ENCODE measurements at places on chromosomes 5 and 9. TPM values are rescaled to one million over a fixed set of nuclear protein-coding genes. Genes with fewer than 3 reads are reported as not detected.
A peak's percentile ranks its signal among the peaks of the same experiment; 100 is the strongest.

The PPP1R26 gene
- total RNA-seq = 25.6 TPM

The UNC5A gene
- not detected for total RNA-seq

The RALGPS1 gene
- 48.8 TPM for total RNA-seq

The PCDHB6 gene
- total RNA-seq = 1.6 TPM

The IFNA21 gene
- not detected for total RNA-seq

GRCh38 chr9:79383096-79383495 lies 188.7 kb upstream of the TLE4 start:
- no peak for DNase-seq

DNA sequence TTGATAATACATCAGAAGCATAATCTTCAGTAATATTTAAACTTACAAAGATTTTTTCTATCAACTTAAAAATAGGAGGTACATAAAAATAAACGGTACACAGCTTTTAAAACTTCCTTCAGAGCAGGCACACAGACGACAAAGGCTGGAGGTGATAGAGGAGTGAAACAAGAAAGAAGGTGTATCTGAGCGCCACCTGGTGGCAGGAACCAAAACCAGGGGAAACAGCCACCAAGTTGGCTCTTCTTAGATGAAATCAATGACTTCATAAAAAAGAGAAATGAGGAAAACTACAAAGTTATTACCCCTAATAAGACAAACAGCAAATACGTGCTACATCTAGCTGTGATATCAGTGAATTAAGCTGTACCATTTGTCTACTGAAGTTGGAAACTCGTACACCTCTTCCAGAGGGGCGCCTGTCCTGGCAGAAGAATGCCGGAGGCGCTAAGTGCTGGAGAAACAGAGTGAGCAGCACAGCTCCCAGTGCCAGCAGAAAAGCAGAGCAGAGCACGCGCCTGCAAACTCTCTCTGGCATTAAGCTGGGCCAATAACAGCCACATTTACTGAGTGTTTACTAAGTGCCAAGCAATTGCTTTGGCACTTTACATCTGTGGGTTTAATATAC lies 85.9 kb downstream of the SETX start:
- DNase-seq = peak; percentile 69

DNA sequence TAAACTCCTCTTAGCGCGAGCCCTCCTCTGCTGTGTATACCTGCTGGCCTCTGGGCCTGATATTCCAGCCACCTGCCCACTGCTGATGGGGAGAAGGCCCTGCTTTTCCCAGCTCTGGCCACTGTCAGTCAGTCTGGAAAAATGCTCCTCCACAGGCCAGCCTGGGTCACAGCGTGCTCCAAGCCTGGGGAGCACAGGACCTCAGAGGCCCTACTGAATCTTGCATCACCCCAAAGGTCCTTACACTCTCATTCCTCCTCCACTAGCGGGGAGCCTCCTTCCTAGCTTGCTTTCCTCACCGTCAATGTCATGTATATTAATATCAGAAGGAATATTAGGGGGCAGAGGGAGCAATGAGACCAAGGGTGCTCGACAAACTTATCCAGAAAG lies 73.7 kb downstream of the SHB start:
- DNase-seq = no peak

- no peak for DNase-seq
Observed at GRCh38 chr5:110634475-110634874, 92.0 kb downstream of the TMEM232 start.

DNA sequence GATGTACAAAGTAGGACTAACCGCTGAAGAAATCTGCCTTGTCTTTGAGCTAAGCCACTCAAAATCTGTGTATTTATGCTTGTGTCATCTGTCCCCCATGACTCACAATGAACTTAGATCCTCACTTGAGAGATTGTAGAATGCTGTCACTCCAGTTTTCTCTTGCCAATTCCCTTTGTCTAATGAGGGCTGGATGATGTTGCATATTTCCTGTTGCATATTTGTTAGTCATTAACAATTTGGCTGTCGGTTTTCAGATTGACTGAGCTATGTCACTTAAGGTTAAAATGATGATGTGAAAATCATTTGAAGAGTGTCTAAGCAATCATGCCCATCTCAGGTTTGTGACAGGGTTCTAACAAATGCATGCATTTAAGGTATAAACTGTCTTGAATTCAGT lies 481.7 kb downstream of the CDH10 start:
- no peak for DNase-seq

DNA sequence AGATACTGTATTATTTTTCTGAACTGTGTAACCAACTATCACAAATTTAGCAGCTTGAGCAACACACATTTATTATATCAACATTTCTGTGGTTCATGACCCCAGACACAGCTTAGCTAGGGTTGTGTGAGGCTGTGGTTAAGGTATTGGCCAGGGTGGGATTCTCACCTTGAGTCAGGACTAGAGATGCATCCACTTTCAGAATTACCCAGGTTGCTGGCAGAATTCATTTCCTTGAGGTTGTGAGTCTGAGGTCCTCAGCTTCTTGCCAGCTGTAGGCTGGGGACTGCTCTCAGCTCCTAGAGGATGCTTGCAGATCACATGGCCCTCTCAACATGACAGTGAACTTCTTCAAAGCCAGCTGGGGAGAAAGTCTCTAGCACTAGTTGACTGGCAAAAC lies 122.5 kb upstream of the RASGRF2 start:
- no peak for DNase-seq

GRCh38 chr9:125992557-125992956 lies 245.4 kb downstream of the PBX3 start:
- no peak for DNase-seq

DNA sequence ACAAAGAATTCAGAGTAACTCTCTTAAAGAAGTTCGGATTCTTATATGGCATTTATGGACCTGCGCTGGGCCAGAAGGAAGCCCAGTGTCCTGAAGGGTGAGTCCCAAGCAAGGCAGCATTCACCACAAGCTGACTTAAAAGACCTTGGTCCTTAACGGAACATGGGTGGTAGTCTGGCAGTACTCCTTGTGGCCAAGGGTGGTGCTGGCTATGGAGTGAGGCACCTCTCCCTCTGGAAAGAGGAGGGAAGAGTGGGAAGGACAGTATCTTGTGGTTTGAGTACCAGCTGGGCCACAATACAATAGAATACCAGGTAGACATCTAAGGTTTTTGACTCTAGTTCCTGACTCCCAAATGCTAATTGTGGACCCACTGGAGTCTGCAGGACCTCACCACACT lies 425.7 kb upstream of the CYLC2 start:
- no peak for DNase-seq

GRCh38 chr9:94140791-94141790 lies 56.8 kb downstream of the PTPDC1 start:
- DNase-seq = no peak

DNA sequence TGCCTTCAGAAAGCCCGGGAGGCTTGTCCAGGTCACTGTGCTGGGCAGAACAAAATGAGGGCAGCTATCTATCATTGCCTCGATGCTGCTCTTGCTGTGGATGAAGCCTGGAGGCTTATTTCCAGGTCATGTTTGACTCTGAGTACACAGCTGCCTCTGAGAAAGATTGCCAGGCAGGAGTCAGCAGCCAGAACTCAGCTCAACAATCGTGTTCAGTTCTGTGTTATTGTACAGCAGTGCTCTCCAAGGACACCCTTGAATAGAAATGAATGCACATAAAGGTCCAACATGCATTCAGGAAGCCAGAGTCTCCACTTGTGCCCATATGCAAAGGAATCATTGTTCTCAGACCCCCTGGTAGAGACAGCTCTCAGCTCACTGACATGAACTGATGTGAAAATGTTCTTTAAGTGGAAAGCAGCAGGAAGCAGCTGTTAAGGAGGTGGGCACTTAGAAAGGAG lies 61.7 kb upstream of the ZFR start:
- no peak for DNase-seq

DNA sequence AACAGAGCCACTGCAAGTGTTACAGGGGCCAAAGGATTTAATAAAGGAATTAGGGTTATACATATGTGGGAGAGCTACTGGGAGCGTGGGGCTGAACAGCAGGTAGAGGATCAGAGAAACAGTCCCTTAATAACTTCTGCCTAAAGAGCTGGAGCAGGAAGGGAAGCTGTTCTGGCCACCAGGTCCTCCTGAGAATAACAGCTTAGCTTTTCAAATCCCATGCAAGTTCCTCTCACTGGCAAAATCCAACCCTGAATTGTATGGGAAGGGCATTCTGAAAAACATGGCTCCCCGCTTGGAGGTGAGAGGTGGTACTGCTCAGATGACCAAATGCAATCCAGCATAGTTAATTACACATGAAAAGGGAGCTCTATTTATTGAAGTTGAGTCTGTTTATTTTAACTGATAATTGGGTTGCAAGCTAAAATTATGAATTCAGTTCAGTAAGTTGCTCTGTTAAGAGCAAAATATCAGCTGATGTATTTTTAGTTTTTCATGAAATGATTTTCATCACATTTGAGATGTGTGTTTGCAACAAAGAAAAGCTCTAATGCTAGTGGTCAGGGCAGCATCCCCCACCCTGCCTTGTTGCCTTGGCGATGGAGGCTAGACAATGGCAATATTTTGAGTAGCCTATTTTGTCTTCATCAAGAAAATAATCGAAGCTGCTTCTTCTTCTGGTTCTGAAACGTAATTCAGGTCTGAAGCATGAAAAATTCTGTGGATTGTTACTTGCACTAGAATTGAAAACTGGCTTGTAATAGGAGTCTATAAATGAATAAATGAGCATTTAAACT lies 58.4 kb upstream of the SH3GL2 start:
- DNase-seq = no peak

All from ureter (tissue), 1 donor.